ENCODE measurements at places on chromosomes 2 and 18. TPM values are rescaled to one million over a fixed set of nuclear protein-coding genes. Genes with fewer than 3 reads are reported as not detected.

The SERPINB12 gene
- not detected for total RNA-seq

The FAM210A gene
- 21.9 TPM for total RNA-seq

The FMNL2 gene
- 19.0 TPM for total RNA-seq

The WIPF1 gene
- total RNA-seq: 23.0 TPM

All from A549 treated with ZK216348 at 1 μM for 4 hours (cell line).